ENCODE measurements at places on chromosomes 16 and 17.

GRCh38 chr17:68600067-68600930, 868 bp downstream of the FAM20A start:
- DNase-seq = no peak

GRCh38 chr17:50426814-50427787, 1.1 kb downstream of the ACSF2 start:
- DNase-seq = no peak

DNA sequence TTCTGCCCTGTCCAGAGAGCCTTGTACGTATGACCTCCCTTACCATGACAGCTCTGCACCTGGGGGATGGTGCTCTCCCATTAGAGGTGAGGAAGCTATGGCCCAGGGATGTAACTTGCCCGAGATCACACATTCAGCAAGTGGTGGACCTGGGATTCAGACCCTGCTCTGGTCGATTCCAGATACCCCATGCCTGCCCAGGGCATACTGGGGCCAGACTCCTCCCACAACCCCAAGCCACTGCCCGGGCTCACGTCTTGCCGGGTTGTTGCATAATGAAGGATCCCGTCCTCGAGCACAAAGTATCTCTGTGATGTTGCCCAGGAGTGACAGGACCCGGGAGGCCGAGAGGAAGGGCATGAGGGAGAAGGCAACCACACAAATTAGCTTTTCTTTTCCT, 2.1 kb downstream of the OSBPL7 start:
- no peak for DNase-seq

DNA sequence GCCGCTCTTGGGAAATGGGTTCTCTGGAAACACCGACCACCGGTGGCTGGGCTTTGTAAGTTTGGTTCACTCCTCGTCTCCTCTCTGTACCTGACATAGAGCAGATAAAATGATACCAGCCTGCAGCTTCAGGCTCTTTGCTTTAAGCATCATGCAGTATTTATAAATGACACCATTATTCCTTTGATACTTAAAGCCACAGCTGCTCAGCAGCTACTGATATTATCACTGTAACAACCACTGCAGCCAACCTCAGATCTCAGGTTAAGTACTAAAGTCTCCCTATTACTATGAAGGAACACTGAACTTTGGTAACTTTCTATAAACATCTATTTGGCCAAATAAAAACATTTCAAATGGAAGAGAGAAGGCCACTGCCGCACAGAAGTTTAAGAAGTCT, 34.6 kb downstream of the PDIA2 start:
- DNase-seq = no peak

GRCh38 chr16:7086822-7087616, 245.6 kb upstream of the RBFOX1 start:
- DNase-seq = peak; percentile 56

GRCh38 chr16:629185-629832, 1.5 kb upstream of the WFIKKN1 start:
- DNase-seq = no peak

GRCh38 chr16:71778780-71779179, 29.9 kb downstream of the AP1G1 start:
- DNase-seq = no peak

DNA sequence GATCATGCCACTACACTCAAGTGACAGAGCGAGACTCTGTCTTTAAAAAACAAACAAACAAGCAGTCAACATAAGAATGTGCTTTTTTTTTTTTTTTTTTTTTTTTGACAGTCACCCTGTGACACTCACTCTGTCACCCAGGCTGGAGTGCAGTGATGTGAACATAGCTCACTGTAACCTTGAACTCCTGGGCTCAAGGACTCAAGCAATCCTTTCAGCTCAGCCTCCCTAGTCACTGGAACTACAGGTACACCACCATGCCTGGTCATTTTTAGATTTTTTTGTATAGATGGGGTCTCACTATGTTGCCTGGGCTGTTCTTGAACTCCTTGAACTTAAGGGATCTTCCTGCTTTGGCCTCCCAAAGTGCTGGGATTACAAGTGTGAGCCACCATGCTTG, 15.3 kb upstream of the CHP2 start:
- DNase-seq = no peak

GRCh38 chr17:61409301-61410112, 9.9 kb downstream of the TBX2 start:
- peak; percentile 79 for DNase-seq

- no peak for DNase-seq
Observed at GRCh38 chr16:30615358-30616091, 5.3 kb upstream of the ZNF689 start.

DNA sequence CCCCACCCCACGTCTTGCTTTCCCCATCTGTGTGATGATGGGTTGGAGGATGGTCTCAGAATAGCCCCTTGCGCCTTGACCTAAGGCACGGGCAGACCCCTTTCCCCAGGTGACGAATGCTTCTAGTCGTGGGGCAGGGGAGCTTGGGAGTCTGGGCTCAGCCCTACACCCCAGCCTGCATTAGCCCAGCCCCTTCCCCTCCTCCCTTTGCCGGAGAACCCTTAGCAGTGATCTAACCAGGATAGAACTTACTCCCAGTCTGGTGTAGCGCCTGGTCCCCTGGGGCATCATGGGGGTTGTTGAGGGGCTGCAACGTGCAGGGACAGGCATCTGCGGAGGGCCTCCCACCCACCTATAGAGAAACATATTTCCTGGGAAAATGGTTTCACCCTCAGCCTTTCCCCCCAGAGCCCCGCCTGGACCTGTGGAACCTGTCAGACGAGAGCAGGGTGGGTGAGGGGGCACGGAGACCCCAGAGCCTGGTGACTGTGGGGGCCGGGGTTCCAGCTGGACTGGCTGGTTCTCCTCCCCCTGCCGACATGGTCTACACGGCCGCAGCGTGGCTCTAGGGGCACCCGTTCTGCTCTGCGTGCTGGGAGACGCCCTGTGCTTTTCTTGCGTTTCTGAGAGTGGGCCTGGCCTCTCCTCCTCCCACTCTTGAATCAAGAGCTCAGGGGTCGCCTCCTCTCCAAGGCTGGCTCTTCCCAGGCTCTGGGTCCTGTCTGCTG, 4.7 kb downstream of the SMTNL2 start:
- DNase-seq = no peak

GRCh38 chr17:81917565-81918332, at the start of gene SIRT7:
TSS of gene SIRT7 (minus strand) at chr17:81918176. CDS start at chr17:81918131, 45 bp downstream.
- DNase-seq = peak; percentile 80

DNA sequence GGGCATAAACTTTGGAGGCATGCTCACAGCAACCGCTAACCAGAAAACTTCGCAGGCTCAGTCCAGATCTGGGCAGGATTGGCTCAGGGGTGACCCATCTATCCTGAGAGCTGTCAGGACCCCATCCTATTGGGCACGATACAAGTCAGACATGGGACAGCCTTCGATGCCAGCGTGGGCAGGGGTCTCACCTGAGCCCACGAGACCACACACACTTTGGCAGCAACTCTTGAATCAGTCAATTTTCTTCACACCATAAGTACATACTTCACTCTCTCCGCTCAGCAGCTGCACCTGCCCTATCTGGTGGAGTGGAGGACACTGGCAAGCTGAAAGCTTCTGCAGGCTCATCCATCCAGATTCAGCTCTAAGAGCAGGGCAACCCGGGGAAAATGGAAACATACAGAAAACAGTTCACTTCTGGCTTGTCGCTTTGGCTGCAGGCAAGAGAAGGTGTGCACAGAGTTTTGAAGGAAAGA, 48.3 kb downstream of the ZFHX3 start:
- no peak for DNase-seq

DNA sequence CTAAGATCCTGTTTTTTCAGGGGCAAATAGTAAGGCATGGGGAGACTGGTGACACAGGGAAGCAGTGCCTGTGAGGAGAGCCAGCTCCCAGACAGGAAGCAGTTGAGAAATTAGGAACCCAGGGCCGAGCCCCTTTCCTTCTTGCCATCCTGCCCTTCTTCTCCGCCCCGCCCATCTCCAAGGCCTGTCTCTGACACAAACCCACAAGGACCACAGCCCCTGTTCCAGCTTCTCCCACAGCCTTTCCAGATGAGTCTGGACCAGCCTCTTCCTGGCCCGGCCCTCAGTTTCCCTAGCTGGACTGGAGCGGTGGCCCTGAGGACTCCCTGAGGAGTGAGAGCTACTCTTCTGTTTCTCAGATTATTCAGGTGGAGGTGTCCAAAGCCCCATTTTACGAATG, 9.9 kb downstream of the CCDC102A start:
- DNase-seq = no peak

DNA sequence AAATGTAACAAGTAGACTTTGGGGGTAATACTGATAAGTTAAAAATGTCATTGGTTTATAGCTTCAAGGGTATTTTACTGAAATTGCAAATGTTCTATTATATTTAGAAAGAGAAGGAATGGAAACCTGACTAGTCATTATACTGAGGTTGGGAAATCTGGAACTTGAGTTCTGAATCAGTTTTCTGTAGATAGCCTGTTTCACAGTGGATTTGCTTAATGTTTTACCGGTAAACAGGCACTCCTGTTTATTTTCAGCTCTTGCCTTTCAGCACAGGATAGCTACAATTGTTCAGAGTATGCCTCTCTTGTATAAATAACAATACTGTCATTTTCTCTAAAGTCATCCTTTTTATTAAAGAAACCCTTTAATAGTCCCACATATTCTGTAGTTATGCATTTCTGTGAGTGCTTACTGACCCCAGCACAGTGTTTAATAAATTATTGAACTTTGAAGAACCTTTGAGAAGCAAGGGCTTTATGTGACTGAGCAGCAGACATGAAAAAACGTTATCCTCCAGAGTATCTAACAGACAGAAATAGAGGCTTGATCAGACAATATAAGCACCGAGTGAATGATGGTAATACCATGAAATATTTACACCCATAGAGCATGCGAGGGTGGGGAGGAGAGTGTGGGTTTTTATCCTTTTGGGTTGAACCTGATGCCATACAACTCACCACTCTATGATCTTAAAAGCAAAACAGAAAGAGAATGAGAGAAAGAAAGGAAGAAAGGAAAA, 58.2 kb downstream of the FTO start:
- no peak for DNase-seq

DNA sequence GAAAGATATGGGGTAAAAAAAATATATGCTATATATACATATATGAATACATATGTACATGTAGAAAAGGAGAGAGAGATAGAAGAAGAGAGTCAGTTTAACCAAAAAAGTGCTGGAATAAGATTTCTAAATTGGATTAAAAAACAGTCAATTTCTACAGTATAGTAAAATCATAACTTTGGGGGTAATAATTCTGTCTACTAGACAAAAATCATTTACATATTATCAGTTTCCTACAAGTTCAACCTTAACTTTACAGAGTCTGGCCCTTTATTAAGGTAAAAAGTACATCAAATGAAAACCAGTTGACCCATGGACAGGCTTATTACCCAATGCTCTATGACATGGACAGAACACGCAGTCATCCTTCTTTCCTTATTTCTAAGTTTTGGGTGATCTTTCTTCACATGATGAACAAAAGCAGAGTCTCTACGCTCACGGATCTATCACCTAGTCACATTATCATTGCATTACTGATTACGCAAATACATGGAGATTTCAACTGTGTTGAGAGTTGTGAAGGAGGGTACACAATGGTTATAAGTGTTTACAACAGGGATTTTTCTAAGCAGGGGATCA, 63.9 kb upstream of the SMIM36 start:
- DNase-seq = no peak

GRCh38 chr17:59278406-59278805, 53.0 kb upstream of the YPEL2 start:
- no peak for DNase-seq

GRCh38 chr17:56742601-56743000, 91.1 kb downstream of the C17orf67 start:
- DNase-seq = no peak

Data from muscle of arm (tissue), 14 donors.